ENCODE measurements at places on chromosomes 13 and 19.
A peak's percentile ranks its signal among the peaks of the same experiment; 100 is the strongest.

DNA sequence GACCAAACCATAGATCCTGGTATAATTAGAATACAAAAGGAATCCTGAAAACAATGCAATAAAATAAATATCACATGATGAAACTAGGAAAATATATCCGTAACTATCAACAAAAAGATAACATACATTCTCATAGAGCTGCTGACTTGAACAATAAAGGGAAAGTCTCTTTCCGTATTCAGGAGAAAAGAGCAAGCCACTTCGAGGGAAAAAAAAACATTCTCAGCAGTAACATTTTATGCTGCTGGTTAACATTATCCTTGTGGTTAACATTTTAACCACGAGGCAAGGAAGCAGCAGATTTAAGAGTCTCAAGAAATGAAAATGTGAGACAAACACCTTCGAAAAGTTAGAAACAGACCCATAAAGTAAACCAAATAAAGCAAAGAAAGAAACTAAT, 25.8 kb downstream of the NALCN start:
- H3K4me3 ChIP-seq, result no peak overlapping the region
- H3K27ac ChIP-seq, result no peak overlapping the region
- peak; percentile 58 for DNase-seq
- no peaks in the 10 kb centered on the region for H3K4me1 ChIP-seq

DNA sequence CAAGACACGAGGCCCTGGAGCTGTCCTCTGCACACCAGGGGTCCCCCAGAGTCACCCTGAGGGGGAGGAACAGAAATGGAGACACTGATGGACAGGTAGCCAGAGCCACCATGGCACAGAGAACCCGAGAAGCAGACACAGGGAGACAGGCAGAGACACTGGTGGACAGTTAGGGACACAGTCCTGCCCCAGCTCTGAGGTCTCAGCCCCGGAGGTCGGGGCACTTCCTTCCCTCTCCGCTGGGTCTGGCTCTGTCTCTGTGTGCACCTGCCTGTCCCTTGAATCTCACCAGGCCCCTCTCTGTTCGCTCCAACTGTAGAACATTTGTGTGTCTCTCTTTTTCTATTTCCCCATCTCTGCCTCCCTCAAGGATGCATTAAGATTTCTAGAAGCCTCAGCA, 4.6 kb downstream of the KLK14 start:
- no peaks in the 10 kb centered on the region for H3K36me3 ChIP-seq
- no peak overlapping the region for H3K4me3 ChIP-seq
- no peaks in the 10 kb centered on the region for H3K4me1 ChIP-seq
- peaks cover 17% of the 10 kb centered on the region for H3K27me3 ChIP-seq
- no peak for DNase-seq

DNA sequence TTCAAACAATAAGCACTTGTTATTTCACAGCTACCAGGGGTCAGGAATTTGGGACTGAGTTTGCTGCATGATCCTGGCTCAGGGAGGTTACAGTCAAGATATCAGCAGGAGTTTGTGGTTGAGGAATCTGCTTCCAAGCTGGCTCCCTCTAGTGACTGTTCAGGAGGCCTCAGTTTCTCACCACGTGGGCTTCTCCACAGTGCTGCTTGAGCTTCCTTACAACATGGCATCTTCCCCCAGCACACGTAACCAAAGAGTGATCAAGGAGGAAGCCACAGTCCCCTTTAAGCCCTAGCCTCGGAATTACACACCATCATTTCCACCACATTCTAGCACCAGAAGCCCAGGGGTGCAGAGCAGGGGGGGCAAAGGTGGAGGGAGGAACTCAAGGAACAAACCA, 28.8 kb downstream of the CELF5 start:
- no peak for DNase-seq
- peaks cover 9% of the 10 kb centered on the region for H3K27me3 ChIP-seq
- H3K27ac ChIP-seq, result no peak overlapping the region
- no peaks in the 10 kb centered on the region for H3K36me3 ChIP-seq

GRCh38 chr13:44972956-44973581, 16.2 kb downstream of the NUFIP1 start:
- H3K36me3 ChIP-seq, result peaks cover 26% of the 10 kb centered on the region
- H3K4me1 ChIP-seq, result no peaks in the 10 kb centered on the region
- no peaks in the 10 kb centered on the region for H3K27me3 ChIP-seq
- peak overlapping the region; percentile 13 for H3K27ac ChIP-seq
- H3K4me3 ChIP-seq, result no peak overlapping the region

DNA sequence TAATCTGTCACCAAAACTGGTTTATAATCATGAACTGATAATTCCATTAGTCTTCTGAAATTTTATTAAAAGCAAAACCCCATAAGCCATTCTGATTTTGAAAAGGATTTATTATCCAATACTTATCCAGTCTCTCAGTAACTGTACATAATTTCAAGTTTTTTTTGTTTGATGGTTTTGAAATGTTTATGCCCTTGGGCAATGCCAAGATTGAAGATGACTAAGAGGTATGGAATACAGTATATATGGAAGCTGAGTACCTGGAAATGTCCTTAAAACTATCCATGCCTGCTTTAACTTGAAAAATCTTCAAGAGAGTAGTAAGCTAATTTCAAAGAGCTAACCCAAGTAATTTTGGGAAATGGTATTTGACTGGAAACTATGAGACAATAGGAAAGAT, 1.8 kb upstream of the NEK5 start:
- H3K4me3 ChIP-seq, result no peak overlapping the region
- peaks cover 4% of the 10 kb centered on the region for H3K4me1 ChIP-seq
- H3K27me3 ChIP-seq, result no peaks in the 10 kb centered on the region
- DNase-seq, result no peak

DNA sequence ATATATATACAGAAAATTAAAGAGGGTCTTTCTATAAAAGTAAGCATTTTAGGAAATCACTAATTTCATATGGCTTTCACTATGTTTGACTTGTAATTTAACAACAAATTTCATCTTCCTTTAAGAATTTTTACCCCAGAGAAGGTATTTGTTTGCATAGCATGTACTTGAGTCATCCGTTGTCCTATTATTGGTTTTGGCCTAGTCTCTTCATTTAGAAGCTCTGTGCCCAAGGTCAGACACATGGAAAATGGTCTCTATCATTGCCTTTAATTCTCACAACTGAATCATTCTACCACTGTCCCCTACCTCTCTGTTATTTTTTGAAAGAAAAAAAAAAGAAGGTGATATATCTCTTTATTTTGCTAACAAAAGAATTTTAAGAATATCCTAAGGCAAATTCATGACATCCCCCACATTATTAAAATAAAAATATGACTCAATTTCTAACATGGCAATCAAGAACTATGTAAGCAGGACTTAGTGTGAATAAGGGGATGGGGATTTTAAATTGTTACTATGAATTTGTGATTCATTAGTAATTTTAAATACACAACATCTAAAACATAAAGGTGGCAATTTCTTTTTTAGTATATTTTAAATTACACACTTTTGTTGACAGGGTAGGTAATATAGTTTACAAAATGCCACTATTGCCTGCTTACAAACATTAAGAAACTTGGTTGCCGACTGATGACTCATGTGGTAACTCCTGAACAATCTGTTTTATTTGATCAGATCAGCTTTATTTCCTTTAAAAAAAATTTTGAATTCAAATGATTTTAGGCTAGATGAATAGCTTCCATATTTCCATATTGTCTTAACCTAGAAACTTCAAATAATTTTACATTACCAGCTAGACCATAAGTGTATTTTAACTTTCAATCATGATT, 13.9 kb downstream of the SLITRK5 start:
- no peaks in the 10 kb centered on the region for H3K27me3 ChIP-seq
- no peak overlapping the region for H3K4me3 ChIP-seq
- H3K27ac ChIP-seq, result no peak overlapping the region
- H3K36me3 ChIP-seq, result no peaks in the 10 kb centered on the region
- no peaks in the 10 kb centered on the region for H3K4me1 ChIP-seq

DNA sequence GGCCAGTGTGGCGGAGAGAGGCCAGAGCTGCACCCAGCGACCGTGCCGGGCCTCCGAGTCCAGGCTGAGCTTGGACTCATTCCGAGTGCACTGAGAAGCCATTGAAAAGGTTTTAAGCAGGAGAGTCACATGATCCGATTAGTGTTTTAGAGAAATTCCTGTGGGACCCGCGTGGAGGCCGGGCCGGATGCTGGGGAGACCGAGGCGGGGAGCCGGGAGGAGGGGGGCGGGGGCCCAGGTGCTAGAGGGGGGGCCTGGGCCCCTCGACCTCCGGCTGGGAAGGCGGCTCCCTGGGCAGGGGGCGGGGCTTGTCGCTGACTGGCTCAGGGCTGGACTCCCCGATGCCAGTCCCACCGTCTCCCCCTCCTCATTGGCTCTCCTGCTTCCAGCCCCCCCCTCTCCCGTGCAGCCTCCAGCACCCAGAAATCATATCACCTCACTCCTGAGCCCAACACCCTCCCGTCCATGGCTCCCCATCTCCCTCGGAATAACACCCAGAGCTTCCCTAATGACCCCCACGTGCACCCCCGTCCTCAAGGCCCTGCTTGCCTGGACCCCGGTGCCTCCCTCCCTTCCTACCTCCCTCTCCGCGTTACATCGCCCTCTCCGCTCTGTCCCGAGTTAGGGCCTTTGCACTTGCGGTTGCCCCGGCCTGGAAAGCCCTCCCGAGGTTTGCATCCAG, 5.2 kb upstream of the ZNF579 start:
- peak overlapping the region; percentile 65 for H3K4me3 ChIP-seq
- no peaks in the 10 kb centered on the region for H3K36me3 ChIP-seq
- H3K27me3 ChIP-seq, result no peaks in the 10 kb centered on the region
- peak; percentile 77 for DNase-seq
- H3K4me1 ChIP-seq, result peaks cover 34% of the 10 kb centered on the region

DNA sequence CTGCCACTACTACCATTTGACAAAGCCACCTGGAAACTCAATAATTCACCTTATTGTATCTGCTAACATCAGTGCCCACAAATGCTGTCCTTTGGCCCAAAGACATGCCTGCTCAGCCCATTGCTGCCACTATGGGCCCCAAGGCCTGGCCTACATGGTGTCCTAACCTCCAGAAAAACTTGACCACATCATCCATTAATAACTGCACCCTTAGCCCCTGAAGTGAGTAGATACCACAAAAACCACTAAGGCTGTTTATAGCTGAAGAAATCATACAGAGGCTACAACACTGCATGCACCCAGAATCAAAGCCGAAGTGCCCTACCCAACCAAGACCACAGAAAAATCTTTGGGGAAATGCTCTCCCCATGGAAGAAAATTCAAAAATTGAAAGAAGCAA, 932.8 kb upstream of the SLITRK6 start:
- no peaks in the 10 kb centered on the region for H3K4me1 ChIP-seq
- no peak overlapping the region for H3K4me3 ChIP-seq
- no peak overlapping the region for H3K27ac ChIP-seq

DNA sequence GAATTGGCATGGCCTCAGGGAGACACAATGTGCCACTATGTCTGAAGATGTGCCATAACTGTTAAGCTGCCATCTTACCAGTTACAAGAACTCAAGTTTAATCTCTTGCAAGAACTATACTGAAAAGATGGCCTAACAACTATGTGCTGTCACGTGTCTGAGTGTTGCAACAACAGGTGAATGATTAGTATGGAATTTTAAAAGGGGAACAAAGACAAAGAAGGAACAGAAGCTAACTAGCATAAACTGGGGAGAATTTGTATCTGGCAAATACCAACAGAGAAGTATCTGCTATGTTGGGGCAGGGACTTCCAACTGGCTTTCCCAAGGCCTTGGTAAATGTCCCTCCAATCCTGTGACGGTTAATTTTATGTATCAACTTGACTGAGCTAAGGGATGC, 11.5 kb upstream of the ACOD1 start:
- DNase-seq, result no peak
- no peak overlapping the region for H3K4me3 ChIP-seq
- H3K27me3 ChIP-seq, result no peaks in the 10 kb centered on the region
- no peak overlapping the region for H3K27ac ChIP-seq

DNA sequence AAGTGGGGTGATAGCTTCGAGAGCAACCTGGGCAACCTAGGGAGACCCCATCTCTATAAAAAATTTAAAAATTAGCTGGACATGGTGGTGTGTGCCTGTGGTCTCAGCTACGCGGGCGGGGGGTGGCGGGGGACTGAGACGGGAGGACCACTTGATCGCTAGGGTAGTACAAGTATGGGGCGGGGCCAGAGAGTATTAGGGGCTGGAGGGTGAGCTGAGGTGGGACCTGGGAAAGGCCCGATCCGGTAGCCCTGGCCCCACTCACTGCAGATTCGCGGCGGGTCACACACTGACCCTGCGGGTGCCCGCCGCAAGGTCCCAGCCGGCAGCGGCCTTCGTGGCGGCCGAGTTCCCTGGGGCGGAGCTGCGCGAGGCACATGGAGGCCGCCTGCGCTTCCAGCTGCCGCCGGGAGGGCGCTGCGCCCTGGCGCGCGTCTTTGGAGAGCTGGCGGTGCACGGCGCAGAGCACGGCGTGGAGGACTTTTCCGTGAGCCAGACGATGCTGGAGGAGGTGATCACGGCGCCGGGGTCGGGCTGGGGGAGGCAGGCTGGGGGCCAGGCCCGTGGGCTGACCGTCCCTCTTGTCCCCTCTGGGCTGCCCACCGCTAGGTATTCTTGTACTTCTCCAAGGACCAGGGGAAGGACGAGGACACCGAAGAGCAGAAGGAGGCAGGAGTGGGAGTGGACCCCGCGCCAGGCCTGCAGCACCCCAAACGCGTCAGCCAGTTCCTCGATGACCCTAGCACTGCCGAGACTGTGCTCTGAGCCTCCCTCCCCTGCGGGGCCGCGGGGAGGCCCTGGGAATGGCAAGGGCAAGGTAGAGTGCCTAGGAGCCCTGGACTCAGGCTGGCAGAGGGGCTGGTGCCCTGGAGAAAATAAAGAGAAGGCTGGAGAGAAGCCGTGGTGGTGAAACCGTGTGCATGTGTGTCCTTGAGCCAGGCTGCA, 2.0 kb upstream of the ARHGAP45 start:
- peaks cover 29% of the 10 kb centered on the region for H3K4me1 ChIP-seq
- H3K4me3 ChIP-seq, result no peak overlapping the region
- H3K27ac ChIP-seq, result no peak overlapping the region
- DNase-seq, result peak; percentile 77
- H3K36me3 ChIP-seq, result peaks cover 19% of the 10 kb centered on the region
- H3K27me3 ChIP-seq, result peaks cover 31% of the 10 kb centered on the region

DNA sequence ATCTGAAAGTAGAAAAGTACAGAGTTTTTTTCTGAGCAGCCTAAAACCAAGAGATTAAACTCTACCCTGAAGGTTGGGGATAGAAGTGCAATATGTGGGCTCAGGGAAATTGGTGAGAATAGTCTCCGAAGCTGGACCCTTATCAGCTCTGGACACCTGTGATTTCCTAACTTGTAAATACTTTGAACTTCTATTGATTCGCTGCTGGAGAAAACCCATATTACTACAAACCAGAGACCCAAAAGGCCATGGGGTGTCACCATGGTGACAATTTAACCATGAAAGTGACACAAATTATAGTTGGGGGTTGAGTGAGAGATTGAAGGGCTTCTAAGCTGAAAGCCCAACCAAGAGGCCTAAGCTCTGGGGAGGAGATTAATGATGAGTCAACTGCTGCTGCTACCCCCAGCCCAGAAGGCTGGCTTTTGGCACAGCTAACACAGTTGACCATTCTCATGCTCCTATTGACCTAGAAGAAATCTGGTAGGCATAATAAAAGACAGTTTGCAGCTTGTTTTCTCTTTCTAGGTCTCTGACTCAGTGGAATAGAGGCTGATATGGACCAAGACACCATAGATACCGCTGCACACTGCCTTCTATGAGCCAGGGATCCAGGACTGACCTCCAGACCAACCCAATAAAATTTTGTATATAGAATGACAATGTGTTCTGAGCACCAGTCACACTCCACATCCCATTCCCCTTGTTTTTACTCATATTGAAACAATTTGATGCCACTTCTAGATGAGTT, 131.9 kb upstream of the FNDC3A start:
- no peaks in the 10 kb centered on the region for H3K27me3 ChIP-seq
- DNase-seq, result peak; percentile 13
- H3K4me1 ChIP-seq, result peaks cover 3% of the 10 kb centered on the region
- H3K27ac ChIP-seq, result no peak overlapping the region

- peaks cover 15% of the 10 kb centered on the region for H3K36me3 ChIP-seq
- no peak for DNase-seq
- no peaks in the 10 kb centered on the region for H3K27me3 ChIP-seq
- H3K27ac ChIP-seq, result no peak overlapping the region
Observed at GRCh38 chr13:98504029-98504351, 72.9 kb downstream of the STK24 start.
